ENCODE measurements at places on chromosomes 5 and 9.

DNA sequence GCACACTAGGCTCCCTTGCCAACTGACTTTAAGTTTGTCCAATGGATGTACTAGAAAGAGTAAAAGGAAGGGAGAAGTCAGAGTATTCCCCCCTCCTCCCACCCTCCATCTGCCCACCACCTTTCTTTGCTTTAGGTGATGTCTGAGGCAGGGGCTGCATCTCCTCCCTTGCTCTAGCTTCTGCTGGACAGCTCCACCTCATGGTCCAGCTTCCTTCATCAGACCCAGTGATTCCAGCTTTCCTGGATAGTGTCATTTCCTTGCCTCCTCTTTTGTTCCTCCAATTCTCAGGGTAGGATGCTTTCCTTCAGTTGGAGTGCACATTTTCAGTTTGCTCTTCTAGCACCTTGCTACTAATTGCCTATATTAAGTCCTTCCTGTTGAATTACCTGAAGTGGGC lies 67.4 kb downstream of the RAD23B start:
- no peak for DNase-seq

- no peak for DNase-seq
Observed at GRCh38 chr9:121182101-121182836, 19.4 kb downstream of the RAB14 start.

GRCh38 chr9:79604921-79605562 lies 33.3 kb downstream of the TLE4 start:
- no peak for DNase-seq

- DNase-seq: no peak
Observed at GRCh38 chr5:154758493-154758892, 3.3 kb downstream of the LARP1 start.

- no peak for DNase-seq
Observed at GRCh38 chr9:127197861-127198430, 66.6 kb upstream of the GARNL3 start.

- no peak for DNase-seq
Observed at GRCh38 chr5:141780952-141781781, 97.0 kb downstream of the PCDH1 start.

DNA sequence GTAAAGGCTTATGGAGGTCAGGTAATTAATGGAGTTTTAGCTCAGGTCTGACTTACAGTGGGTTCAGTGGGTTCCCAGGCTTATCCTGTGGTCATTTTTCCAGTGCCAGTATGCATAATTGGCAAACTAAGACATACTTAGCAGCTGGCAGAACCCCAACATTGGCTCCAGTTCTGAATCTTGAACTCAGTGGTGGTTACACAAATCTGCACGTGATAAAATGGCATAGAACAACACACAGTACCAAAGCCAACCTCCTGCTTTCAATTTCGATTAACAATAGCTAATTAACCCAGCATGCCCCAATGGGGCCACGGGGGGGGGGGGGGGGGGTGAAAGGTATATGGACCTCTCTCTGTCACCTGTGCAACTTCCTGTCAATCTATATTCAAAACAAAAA lies 19.0 kb upstream of the BARX1 start:
- DNase-seq: no peak

DNA sequence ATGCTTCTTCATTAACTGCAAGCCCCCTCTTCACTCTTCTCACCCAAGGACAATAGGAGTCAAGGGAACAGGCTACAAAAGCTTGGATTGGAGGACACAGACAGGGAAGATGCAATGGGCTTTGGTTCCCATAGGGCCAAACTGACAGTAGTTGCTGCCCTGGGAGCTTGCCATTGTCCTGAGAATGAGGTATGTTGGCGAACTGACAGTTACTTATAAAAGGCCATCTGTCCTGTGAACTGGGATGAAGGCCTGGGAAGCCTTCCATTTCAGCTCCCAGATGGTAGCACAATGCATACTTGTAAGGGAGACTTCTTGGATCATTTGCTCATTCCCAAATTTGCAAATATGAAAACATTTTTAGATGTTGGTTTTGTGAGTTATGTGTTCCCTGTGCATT lies 88.9 kb downstream of the SNCAIP start:
- DNase-seq: no peak

- no peak for DNase-seq
Observed at GRCh38 chr9:96417661-96418082, 498 bp downstream of the ZNF367 start.

- no peak for DNase-seq
Observed at GRCh38 chr5:116320486-116320885, 235.7 kb downstream of the COMMD10 start.

DNA sequence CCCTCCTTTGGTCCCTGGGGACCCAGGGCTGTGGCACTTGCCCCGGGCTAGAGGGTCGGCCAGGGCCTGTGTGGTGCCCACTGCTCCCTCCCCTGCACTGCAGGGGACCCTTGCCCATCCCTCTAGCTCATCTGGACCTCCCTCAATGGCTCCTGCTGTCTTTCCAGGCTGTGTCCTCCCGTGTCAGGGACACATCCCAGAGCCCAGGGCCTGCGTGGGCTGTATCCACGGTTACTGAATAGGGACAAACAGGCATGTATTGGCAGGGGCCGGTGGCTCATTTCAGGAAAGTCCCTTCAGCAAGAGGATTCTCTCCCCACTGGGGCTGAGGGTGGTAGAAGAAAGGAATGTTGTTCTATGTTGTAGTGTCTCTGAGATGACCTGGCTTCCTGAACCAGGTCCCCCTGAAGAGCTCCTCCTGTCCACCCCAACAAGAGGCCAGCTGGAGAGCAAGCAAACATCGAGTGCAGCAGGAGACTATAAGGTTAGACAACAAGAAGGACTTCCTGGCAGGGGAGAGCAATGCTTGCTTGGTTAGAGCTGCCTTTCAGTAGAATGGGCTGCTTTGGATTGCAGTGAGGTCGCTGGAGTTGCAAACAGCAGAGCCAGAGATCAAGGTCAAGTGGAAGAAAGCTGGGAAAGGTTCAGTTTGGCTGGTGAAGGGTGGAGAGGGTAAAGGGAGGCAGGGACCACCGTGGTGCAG lies 1.0 kb upstream of the CRB2 start:
- DNase-seq: no peak

DNA sequence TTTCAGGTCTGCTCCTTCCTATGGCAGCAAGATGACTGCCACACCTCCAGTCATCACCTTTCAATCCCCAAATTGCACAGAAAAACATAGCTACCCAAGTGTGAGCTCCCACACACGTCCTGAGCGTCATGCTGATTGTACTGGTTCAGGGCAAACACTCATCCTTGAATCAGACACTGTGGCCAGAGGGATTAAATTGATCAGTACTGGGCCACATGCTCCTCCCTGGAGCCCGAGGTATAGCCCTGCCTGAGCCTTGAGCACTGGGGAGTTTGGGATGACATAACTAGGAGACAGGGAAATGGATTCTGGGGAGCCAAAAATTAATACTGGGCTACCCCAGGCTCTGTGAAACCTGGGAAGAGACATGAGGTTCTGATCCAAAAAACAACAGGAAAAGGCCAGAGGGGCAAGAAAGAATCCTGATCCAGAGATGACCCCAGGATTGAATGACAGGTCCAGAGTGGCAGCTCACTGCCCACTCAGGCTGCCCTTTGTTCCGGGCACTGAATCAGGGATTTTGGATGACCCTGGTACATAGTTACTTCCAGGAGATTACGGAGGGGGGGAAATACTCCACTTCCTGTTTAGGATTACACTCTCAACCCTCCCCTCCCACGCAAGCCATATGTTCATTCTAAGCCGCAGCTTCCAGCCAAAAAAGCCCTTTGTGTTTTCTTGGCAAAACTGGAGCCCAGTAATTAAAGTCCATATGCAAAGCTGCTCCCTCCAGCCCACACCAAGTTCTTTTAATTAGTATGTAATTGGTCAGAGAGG lies 141.6 kb upstream of the SPRY4 start:
- DNase-seq: peak; percentile 22

- no peak for DNase-seq
Observed at GRCh38 chr5:122316656-122317055, 4.6 kb downstream of the SNCAIP start.

DNA sequence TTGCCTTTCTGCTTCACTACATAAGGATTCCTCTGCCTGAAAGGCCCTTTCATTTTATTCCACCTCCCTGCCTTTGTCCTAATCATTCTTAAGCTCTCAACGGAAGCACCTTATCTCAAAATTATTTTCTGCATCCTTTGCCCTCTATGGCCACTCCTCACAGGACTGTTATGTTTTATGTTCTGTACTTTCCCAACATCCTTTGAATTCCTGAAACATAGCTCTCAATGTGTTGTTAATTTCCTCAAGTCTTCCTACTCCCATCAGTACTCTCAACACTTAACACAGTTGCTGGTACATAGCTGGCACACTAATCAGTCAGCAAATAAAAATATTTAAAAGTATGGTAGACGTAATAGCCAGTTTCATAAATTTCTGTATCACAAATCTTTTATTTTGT lies 193.0 kb downstream of the RFX3 start:
- no peak for DNase-seq

DNA sequence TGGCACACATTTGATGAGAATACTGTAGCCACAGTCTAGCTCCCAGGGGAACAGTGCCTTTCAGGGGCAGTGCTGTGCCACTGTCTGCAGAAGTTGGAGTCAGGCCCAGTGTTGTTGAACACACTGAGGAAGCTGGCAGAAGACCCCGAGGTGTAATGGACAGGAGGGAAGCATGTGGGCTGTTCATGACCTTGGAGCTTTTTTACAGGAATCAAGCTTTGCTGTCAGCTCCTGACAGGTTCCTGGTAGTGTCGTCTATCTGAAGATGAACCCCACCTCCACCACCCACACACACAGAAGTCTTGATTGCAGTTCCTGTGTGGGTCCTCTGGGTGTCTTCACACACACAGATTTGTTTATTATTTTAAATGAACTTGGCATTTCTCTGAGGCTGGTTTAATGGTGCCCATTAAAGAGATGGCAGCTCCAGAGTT lies 40.3 kb upstream of the TNFAIP8 start:
- DNase-seq: peak; percentile 77

- DNase-seq: no peak
Observed at GRCh38 chr5:137933491-137933911, 44.2 kb downstream of the PKD2L2 start.

DNA sequence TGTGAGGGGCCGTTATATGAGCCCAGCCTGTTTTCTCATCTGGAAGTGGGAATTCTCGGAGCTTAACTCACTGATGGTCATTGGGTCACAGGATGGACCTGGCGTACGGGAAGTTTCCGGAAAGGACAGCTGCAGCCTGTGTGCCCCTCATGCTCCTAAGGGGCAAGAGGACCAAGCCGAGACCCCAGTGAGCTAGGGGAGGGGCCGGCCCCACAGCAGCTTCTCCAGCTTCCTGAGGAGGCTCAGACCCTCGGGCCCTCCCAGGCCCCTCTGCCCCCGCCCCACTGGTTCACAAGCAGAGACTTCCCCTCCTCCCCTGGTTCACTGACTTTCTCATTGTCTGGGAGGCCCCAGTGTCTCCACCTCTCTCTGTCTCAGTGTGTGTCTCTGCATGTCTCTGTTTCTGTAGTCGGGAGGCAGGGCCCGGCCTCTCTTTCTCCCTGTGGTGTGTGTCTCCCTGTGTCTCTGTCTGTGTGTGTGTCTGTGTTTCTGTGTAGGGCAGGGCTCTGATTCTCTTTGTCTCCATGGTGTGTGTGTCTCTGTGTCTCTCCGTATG lies 32.3 kb upstream of the FIBCD1 start:
- DNase-seq: no peak
